ENCODE measurements at places on chromosomes 4 and X.

- no peak for DNase-seq
Observed at GRCh38 chrX:114924423-114924822, 93.0 kb downstream of the IL13RA2 start.

GRCh38 chr4:23887989-23888388 lies 1.9 kb downstream of the PPARGC1A start:
- no peak for DNase-seq

GRCh38 chr4:8293131-8293975 lies 23.8 kb downstream of the HTRA3 start:
- no peak for DNase-seq

DNA sequence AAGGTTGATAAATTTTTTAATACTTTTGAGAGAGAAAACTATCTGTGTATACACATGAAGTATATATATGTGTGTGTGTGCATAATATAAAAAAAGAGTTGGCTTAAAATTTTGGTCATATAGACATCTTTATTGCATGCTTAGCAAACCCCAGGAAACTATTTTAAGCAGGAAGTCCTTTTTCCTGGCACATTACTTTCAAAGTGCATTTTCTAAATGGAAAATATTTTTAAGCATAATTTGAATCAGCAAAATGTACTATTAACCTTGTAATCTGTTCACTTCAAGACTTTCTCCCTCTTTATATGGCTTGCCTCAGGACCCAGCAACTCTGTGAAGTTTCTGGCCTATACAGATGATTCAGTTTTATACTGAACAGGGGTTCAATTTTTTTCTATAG lies 106.3 kb downstream of the CDS1 start:
- DNase-seq: no peak

- DNase-seq: no peak
Observed at GRCh38 chr4:108941904-108942430, 179.1 kb upstream of the ETNPPL start.
